ENCODE measurements at places on chromosomes 2 and 18. TPM values are rescaled to one million over a fixed set of nuclear protein-coding genes. Genes with fewer than 3 reads are reported as not detected.

The ABCG8 gene
- not detected for total RNA-seq

The ACVR2A gene
- 18.3 TPM for total RNA-seq

The LAMA1 gene
- 59.6 TPM for total RNA-seq

The TANC1 gene
- total RNA-seq = 33.5 TPM

The PDK1 gene
- 14.4 TPM for total RNA-seq

The SCYGR2 gene
- not detected for total RNA-seq

DNA sequence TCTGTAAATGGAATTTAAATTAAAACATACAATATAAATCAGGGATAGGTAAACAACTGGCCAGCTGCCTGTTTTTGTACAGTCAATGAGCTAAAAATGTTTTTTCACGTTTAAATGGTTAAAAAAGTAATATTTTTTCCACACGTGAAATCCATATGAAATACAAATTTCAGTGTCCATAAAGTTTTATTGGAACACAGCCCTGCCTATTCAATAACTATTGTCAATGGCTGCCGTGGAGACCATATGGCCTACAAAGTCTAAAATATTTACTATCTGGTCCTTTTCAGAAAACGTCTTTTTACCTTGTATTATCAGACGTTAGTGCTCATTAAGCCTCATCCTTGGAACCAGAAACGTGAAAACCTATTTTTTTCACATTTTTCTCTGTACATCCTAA lies 1.3 kb downstream of the TMEM17 start:
- no peaks in the 10 kb centered on the region for H3K36me3 ChIP-seq
- H3K27ac ChIP-seq = no peak overlapping the region
- no peaks in the 10 kb centered on the region for H3K4me1 ChIP-seq
- no peaks in the 10 kb centered on the region for H3K27me3 ChIP-seq
- H3K4me3 ChIP-seq = no peak overlapping the region

DNA sequence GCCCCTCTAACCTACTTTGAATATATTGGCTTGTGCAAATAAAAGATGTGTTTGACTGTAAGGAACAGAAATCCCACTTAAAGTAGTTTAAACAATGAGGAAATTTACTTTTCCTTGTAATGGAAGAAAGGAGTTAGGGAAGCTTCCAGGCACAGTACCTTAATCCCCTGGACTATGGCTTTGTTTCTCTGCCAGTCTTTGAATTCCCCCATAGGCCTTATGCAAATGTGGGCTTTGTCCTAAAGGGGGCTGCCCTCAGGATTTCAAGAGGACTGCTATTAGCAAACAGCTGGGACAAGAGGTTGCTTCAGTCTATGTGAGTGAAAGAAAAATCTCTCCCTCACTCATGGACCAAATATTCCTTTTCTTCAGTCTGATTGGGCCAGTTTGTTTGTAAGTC lies 255.1 kb upstream of the THSD7B start:
- H3K4me3 ChIP-seq = no peak overlapping the region
- no peak for DNase-seq
- no peaks in the 10 kb centered on the region for H3K36me3 ChIP-seq
- no peaks in the 10 kb centered on the region for H3K27me3 ChIP-seq
- no peak overlapping the region for H3K27ac ChIP-seq

GRCh38 chr2:29055601-29056000 lies 18.7 kb downstream of the PCARE start:
- no peaks in the 10 kb centered on the region for H3K36me3 ChIP-seq
- no peak overlapping the region for H3K4me3 ChIP-seq
- DNase-seq = no peak

- DNase-seq = no peak
- no peak overlapping the region for H3K4me3 ChIP-seq
- H3K4me1 ChIP-seq = no peaks in the 10 kb centered on the region
- no peaks in the 10 kb centered on the region for H3K36me3 ChIP-seq
Observed at GRCh38 chr2:39494784-39495251, 57.7 kb upstream of the MAP4K3 start.

DNA sequence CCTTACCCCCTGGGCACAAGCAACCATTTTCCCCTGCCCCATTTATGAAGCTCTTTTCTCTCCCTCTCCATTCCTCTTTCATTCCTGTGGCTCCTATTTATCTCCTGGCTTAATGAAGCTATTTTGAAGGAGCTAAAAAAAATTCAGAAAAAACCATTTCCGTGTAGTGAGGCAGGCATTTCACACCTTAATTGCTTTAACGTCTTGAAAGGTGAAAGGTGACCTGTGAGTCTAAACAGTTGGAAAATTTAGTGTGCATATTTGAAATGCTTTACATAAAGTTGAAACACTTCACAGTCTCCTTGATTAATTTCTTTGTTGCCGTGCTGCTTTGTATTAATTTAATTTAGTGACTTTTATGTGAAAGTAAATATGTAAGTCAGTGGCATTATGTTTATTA lies 83.6 kb downstream of the LTBP1 start:
- no peaks in the 10 kb centered on the region for H3K27me3 ChIP-seq
- no peak overlapping the region for H3K4me3 ChIP-seq
- no peaks in the 10 kb centered on the region for H3K36me3 ChIP-seq
- DNase-seq = no peak
- no peaks in the 10 kb centered on the region for H3K4me1 ChIP-seq

- no peaks in the 10 kb centered on the region for H3K36me3 ChIP-seq
- H3K27me3 ChIP-seq = no peaks in the 10 kb centered on the region
- H3K4me1 ChIP-seq = no peaks in the 10 kb centered on the region
- DNase-seq = no peak
- H3K27ac ChIP-seq = no peak overlapping the region
Observed at GRCh38 chr18:35410561-35410960, 33.4 kb upstream of the ZNF396 start.

- no peaks in the 10 kb centered on the region for H3K4me1 ChIP-seq
- no peak overlapping the region for H3K27ac ChIP-seq
- no peak overlapping the region for H3K4me3 ChIP-seq
- peak; percentile 19 for DNase-seq
Observed at GRCh38 chr2:223465793-223466192, 136.4 kb downstream of the SCG2 start.

DNA sequence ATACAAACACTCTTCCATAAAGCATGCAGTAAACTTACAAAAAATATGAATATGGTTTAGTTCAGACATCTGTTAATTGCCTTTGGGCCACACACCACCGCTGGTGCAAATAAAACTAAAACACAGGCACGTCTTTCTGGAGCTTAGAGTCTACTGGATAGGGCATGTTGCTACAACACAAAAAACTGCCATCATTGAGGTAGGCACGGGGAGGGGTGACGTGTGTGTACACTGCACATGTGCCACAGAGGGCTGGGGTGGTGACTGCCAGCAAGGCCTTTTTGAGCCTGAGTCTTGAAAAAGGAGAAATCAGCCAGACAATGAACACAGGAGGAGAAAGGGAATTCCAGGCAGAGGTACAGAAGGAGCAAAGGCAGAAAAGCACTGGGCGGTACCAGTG lies 5.1 kb downstream of the SERPINE2 start:
- no peak overlapping the region for H3K4me3 ChIP-seq
- H3K36me3 ChIP-seq = no peaks in the 10 kb centered on the region
- peaks cover 2% of the 10 kb centered on the region for H3K4me1 ChIP-seq
- no peaks in the 10 kb centered on the region for H3K27me3 ChIP-seq
- no peak for DNase-seq
- H3K27ac ChIP-seq = no peak overlapping the region

DNA sequence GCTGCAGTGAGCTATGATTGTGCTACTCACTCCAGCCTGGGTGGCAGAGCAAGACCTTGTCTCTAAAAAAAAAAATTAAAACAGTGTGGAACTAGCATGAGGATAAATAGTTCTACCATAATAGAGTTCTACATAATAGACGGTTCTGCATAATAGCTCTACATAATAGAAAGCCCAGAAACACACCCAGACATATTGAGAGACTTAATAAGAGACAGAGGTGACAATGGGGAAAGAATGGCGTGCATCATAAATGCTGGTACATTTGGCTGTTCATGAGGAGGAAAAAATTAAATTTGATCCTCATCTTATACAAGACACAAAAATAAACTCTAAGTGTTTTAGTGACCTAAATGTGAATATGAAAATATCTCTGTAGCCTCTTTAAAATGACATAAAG lies 58.5 kb downstream of the PTRHD1 start:
- H3K4me3 ChIP-seq = no peak overlapping the region
- H3K4me1 ChIP-seq = no peaks in the 10 kb centered on the region
- H3K27me3 ChIP-seq = no peaks in the 10 kb centered on the region
- no peak for DNase-seq
- no peak overlapping the region for H3K27ac ChIP-seq

GRCh38 chr2:191274413-191274815 lies 29.2 kb downstream of the MYO1B start:
- H3K36me3 ChIP-seq = no peaks in the 10 kb centered on the region
- no peak overlapping the region for H3K4me3 ChIP-seq
- no peaks in the 10 kb centered on the region for H3K4me1 ChIP-seq
- no peak for DNase-seq
- no peaks in the 10 kb centered on the region for H3K27me3 ChIP-seq

DNA sequence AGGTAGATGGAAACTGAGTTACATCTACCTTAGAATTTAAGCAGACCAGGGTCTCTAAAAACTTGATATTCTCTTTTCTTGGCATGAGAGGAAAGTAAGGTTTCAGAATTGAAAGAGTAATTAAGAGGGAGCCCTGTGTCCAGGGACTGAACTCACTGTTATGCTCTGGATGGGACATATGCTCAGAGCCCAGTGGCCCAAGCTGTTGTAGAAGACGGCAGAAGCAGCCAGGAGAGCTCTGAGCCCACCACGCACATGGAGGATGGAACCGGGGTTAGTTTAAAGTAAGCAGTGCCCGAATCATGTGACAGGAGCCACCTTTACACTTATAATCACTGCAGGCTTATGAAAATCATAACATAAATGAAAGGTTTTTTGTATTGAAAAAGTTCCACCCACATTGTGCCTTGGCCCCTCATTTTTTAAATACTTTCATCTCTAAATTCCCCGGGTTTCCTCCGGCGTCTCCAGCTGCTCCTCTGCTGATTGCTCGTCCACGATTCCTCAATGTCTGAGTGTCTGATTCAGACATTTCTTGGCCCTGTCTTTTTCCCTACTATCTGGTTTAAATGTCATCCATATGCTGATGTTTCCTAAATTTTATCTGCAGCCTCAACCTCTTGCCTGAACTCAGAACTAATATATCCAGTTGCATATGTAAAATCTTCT lies 36.1 kb upstream of the SPTBN1 start:
- H3K27me3 ChIP-seq = no peaks in the 10 kb centered on the region
- no peak for DNase-seq
- H3K4me3 ChIP-seq = no peak overlapping the region
- H3K4me1 ChIP-seq = no peaks in the 10 kb centered on the region
- H3K27ac ChIP-seq = no peak overlapping the region

- H3K27me3 ChIP-seq = no peaks in the 10 kb centered on the region
- H3K36me3 ChIP-seq = no peaks in the 10 kb centered on the region
- H3K27ac ChIP-seq = no peak overlapping the region
- no peaks in the 10 kb centered on the region for H3K4me1 ChIP-seq
- H3K4me3 ChIP-seq = no peak overlapping the region
Observed at GRCh38 chr2:149160195-149160594, 121.7 kb downstream of the LYPD6B start.

DNA sequence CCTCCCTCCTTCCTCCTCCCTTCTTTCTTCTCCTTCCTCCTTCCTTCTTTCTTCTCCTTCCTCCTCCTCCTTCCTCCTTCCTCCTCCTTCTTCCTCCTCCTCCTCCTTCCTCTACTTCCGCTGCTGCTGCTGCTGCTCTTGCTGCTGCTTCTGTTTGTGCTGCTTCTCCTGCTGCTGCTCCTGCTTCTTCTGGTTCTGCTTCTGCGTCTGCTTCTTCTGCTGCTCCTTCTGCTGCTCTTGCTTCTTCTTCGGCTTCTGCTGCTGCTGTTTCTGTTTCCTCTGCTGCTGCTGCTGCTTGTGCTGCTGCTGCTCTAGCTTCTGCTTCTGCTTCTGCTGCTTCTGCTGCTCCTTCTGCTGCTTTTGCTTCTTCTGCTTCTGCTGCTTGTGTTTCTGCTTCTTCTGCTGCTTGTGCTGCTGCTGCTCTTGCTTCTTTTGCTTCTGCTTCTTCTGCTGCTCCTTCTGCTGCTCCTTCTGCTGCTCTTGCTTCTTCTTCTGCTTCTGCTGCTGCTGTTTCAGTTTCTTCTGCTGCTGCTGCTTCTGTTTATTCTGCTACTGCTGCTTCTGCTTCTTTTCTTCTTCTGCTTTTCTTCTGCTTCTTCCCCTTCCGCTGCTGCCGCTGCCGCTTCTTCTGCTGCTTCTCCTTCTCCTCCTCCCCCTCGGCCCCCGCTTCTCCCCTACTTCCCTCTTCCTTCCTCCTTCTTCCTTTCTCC lies 8.6 kb downstream of the SNRNP27 start:
- no peak for DNase-seq
- H3K27me3 ChIP-seq = no peaks in the 10 kb centered on the region
- H3K36me3 ChIP-seq = no peaks in the 10 kb centered on the region
- no peak overlapping the region for H3K4me3 ChIP-seq
- no peaks in the 10 kb centered on the region for H3K4me1 ChIP-seq

DNA sequence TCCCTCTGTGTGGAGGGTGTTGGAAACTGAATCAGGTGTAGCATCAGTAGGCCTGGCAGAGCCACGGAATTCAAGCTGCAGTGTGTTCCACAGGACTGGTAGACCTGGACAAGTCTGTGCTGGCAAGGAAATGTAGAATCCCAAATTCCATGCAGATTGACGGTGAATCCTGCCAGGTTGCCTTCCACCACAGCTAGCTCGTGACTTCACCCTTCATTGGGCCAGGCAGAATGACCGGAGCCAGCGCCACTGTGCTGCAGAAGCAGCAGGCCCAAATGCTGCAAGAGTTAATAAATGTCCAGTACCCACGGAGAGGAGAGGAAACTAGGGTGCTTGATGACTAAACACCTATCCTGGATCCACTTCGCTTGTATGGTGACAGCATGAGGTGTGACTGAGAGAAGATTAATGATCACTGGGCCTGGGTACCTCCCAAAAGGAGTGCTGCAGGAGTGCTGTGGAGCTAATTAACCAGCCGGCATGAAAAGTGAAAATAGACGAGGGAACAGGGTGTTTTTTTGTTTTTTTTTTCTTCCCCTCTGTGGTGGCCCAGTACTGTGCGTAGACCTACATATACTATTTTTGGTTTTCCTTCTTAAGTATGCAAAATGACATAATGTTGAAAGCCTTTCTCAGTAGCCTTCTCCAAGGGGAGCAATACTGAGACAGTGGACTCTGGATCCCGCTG lies 122.2 kb downstream of the TANC1 start:
- H3K27ac ChIP-seq = peak overlapping the region; percentile 50
- no peaks in the 10 kb centered on the region for H3K27me3 ChIP-seq
- peak; percentile 67 for DNase-seq
- no peak overlapping the region for H3K4me3 ChIP-seq

- no peak overlapping the region for H3K27ac ChIP-seq
- no peak overlapping the region for H3K4me3 ChIP-seq
- H3K36me3 ChIP-seq = no peaks in the 10 kb centered on the region
- H3K27me3 ChIP-seq = no peaks in the 10 kb centered on the region
- H3K4me1 ChIP-seq = no peaks in the 10 kb centered on the region
- no peak for DNase-seq
Observed at GRCh38 chr2:21023419-21024181, 20.3 kb downstream of the APOB start.

GRCh38 chr2:217870528-217871011 lies 132.2 kb downstream of the TNS1 start:
- DNase-seq = no peak
- H3K27me3 ChIP-seq = no peaks in the 10 kb centered on the region
- H3K36me3 ChIP-seq = peaks cover 4% of the 10 kb centered on the region
- no peak overlapping the region for H3K27ac ChIP-seq
- H3K4me3 ChIP-seq = no peak overlapping the region

Data from prostate gland (tissue), 2 donors.